ENCODE measurements at places on chromosomes 7 and 10.

GRCh38 chr10:43193496-43194080 is 55.3 kb downstream of the CSGALNACT2 start:
- no peak for DNase-seq

DNA sequence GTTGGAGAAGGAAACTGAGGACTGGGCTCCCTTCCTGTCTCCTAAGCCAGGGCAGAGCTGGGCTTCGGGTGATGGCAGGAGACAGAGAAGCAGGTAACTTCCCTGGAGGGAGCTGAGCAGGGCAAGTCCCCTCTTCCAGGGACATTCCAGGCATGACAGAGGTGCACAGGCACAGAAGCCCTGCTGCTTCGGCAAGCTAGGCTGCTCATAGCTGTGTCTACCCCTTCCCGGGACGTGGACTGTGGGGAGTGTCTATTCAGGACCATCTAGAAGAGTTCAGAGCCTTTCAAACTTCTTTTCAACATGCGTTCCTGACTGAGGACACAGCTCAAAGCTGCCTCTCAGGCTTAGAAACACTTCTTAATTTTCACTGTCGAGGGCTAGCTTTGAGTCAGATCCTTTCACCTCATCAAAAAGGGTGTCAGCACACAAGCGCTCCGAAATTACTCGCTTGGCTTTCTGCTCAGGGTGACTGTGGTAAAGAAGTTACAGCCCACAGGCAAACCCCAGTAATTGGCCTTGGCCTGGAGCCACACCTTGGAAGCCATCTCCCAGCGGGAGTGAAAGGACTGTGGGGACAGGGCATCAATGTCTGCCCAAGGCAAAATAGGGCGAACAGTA is 63.7 kb upstream of the STEAP1B start:
- peak; percentile 26 for DNase-seq

GRCh38 chr10:130817046-130817624 is 494.4 kb downstream of the TCERG1L start:
- DNase-seq, result no peak

- DNase-seq, result no peak
These were observed 38.9 kb downstream of the POU6F2 start for GRCh38 chr7:39016609-39017008.

- DNase-seq, result no peak
These were observed 126.7 kb downstream of the WDR11 start for GRCh38 chr10:120977897-120978296.

GRCh38 chr7:115585015-115585718 is 445.4 kb downstream of the TFEC start:
- no peak for DNase-seq

DNA sequence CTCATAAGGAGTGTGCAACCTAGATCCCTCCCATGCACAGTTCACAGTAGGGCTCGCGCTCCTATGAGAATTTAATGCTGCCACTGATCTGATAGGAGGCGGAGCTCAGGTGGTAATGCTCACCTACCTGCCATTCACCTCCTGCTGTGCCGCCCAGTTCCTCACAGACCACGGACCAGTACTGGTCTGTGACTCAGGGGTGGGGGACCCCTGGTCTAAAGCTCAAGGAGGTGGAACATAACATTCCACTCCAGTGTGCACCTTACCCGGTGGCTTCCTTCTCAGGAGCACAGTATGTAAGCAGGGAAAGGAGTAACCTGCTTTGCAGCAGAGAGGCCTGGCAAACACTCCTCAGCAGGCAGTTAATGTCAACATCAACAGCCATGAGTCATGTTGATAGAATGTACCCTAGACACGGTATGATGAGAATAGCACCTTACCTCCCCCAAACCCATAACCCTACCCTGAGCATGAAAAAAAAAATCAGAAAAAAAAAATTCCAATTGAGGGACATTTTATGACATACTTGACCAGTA is 273.5 kb downstream of the FGFR2 start:
- DNase-seq, result no peak

Data from WTC11 (cell line).